Mammary microvascular endothelial cell (primary cell): ENCODE measurements at places on chromosomes 6 and 20. TPM values are rescaled to one million over a fixed set of nuclear protein-coding genes. Genes with fewer than 3 reads are reported as not detected.

The RSPH9 gene
- total RNA-seq: 0.13 TPM in 1 of 2 replicates, not detected in the other

The MPC1 gene
- 33.5 and 35.8 TPM in 2 replicates for total RNA-seq

The SNAI1 gene
- total RNA-seq: 11.3 and 12.2 TPM in 2 replicates

The ISM1 gene
- total RNA-seq: 3.6 and 4.3 TPM in 2 replicates
